WERI-Rb-1 (cell line): ENCODE measurements at places on chromosomes 3 and 15.

DNA sequence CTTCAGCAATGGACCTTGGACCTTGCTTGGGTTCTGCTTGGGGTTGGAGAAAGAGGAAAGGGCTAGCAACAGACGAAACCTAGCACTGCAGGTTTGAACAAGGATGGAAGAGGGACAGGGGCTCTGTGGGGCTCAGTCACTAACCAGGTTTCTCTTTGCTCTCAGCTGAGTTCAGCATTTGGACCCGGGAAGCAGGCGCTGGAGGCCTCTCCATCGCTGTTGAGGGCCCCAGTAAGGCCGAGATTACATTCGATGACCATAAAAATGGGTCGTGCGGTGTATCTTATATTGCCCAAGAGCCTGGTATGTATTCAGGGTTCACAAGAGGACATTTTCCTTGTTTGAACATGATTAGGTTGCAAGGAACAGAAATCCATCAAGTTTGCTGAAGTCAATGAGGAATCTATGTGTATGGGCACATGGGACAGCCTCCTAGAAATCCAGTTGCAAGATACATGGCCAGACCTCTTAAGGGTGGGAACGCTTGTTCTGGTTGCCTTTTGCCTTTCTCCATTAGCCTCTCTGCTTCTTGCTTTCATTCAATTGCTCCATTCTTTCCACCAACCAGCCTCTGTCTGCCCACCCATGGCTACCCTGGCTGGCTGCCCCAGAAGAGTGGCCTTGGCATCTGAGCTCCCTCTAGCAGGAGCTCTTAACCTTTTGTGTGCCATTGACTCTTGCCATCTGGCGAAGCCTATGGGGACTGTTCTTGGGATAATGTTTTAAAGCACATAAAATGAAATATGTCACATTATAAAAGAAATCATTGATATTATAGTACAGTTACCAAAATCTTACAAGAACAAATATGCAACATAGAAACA is 55.9 kb downstream of the DNASE1L3 start:
- DNase-seq = no peak

DNA sequence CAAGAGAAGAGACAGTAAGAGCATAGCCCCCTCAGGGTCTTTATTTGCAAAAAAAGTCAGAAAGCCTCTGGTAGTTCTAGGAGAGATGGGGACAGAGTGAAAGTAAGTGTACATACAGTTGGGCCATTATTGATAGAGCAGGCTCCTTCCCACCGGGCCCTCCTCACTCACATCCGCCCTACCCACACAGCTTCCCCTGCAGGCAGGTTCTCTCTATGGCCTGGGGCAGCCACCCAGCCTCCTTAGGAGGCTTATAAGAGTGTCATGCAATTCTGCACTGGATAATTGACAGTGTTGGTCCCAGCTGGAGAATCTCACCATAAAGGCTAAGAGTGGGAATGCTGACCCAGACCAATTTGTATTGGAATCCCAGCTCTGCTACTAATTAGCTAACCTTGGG is 49.5 kb downstream of the SLC30A4 start:
- DNase-seq = no peak

DNA sequence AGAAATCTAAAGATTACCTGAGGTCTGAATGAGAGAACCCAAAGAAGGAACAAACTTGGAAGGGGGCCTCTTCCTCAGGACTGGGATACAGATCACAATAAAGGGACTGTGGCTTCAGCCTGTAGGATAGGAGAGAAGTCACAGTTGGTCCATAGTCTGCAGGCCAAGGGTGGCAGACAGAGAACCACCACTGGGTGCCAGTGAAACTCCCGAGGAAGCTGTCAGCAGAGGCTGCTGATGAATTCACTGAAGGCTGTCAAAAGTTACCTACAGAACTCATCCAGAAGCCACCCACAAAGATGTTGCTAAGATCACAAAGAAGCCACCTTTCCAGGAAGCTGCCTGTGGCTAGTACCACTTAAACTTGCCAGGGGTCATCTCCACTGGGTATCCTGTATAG is 78.5 kb downstream of the TMCO5A start:
- DNase-seq = no peak

GRCh38 chr3:49674497-49674983 is 389 bp downstream of the APEH start:
- peak; percentile 35 for DNase-seq

DNA sequence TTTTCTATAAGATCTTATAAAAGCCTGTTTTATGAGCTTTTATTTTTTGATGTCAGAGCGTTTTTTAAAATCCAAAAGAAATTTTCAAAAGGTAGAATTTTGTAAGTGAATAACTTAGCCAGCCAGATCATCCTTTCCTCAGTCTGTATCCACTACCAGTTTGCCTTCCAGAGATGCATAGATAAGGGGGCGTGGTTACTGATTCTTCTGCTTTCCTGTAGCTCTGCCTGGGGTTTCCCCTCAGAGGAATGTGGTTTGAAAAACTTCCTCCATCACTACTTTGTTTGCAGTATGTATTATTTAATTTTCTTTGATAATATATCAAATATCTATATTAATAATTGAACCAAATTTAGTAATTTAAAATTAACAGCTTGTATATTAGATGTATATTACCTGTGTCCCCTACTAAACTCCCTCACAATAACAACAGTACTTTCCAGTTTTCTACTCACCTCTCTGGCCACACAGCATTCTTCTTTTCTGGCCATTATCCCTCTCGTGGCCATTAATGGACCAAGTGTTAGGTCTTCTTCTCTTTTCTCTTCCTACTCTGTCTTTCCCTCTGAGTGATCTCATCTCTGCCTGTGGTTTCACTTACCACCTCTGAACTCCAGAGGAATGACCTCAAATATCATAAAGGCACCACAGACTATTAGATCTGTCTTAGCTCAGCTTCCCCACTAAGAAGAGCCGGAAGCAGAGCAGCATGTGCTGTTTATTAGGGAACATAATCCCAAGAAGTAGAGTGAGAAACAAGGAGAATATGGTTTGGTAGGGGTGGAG is 239.7 kb downstream of the UBE2E2 start:
- no peak for DNase-seq

DNA sequence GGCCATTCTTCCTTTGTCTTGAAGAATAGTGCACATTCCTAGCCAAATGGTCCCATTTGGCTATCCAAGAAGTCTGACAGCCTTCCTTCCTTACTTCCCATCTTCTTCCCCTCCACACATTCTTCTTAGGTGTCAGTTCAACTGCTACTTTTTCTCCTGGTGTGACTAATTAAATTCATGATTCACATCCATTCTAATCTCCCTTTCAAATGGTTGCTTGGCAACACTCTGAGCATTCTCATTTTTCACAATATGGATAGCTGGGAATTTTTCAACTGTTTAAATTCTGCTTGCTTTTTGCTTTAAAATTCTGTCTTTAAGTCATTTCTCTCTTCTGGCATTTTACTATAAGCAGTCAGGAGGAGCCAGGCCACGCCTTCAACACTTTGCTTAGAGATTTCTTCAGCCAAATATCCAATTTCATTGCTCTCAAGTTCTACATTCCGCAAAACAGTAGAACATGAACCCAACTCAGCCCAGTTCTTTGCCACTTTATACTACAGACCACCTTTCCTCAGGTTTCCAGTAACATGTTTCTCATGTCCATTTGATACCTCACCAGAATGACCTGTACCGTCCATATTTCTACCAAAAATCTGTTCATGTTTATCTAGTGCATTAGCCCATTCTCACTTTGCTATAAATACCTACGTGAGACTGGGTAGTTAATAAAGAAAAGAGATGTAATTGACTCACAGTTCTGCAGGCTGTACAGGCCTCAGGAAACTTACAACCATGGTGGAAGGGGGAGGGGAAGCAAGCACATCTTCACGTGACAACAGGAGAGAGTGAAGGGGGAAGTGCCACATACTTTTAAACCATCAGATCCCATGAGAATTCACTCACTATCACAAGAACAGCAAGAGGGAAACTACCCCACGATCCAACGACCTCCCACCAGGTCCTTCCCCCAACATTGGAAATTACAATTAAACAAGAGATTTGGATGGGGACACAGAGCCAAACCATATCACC is 31.9 kb upstream of the MCF2L2 start:
- no peak for DNase-seq

DNA sequence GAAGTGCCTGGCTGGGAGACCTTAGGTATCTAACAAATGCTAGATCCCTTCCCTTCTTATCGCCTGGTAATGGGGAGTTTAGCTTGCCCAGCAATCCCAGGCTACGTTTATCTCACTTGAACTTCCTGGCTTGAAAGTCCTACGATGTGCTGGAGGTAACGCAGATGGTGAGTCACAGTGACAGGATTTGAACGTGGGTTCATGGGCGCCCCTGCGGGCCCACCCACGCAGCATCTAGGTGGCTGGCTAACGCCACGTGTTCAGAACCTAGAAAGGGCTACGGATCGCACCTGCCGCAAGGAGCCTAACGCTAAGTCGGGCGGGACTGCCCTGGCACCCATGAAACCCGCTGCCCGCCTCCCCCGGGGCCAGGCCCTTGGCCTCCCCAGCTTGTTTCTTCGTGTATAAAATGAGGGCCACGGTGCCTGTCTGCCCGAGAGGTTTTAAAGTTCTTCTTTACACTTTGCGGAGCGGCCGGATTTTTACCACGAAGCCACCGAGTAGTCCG is 600 bp upstream of the USP3 start:
- DNase-seq = peak; percentile 61

DNA sequence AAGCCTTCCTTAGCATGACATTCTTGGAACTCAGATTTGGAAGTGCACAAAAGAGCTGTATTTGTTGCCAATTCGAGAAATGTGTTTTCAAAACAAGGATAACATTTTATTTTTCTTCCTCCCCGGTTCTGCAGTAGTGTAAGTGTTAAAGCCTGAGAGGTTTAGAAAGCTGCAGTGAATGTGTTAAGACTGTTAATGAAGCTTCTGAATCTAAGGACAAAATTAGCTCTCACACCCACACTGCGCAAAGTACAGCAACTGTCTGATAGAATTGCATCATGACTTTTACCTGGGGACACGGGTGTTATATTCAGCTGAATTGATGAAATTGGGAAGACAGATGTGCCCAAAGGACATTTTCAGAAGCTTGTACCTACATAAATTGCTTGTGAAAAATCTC is 344.4 kb downstream of the CADM2 start:
- no peak for DNase-seq

- DNase-seq = peak; percentile 14
Observed at GRCh38 chr3:188052169-188053035, 101.6 kb upstream of the LPP start.

DNA sequence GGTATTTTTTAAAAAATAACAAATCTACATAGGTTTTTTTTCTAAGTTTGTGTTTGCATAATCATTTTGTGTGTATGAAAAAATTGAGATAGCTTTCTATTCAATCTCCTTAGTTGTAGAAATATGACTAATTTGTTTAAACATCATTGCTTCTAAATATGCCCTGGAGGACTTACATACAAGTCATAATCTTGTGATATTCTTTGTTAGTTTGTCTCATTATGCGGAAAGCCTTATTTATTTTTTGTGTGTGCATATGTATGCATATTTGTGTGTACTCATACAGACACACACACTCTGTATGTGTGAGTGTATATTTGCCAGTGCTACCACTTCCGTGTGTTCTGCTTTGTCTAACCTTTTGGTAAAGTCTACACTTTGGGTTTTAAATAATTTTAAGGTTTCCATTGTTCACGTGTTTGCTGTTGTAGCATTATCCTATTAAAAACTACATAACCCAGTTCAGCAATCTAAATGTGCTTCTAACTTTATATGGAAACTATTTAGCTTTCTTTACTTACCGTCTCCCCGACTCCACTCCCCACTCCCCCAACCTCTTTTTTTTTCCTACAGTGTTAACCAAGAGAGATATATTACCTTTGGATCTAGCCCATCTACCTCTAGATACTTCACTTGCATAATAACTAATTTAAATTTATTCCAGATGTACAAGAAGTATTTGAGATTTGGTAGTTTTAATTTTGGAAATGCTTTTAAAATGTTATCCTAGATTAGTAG is 111.7 kb downstream of the FNDC3B start:
- DNase-seq = no peak

DNA sequence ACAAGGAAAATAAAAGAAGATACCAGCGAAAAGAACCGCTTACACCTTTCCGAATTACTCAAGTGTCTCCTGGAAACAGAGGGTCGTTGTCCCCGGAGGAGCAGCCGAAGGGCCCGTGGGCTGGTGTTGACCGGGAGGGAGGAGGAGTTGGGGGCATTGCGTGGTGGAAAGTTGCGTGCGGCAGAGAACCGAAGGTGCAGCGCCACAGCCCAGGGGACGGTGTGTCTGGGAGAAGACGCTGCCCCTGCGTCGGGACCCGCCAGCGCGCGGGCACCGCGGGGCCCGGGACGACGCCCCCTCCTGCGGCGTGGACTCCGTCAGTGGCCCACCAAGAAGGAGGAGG is 325 bp downstream of the ALCAM start:
- peak; percentile 31 for DNase-seq

DNA sequence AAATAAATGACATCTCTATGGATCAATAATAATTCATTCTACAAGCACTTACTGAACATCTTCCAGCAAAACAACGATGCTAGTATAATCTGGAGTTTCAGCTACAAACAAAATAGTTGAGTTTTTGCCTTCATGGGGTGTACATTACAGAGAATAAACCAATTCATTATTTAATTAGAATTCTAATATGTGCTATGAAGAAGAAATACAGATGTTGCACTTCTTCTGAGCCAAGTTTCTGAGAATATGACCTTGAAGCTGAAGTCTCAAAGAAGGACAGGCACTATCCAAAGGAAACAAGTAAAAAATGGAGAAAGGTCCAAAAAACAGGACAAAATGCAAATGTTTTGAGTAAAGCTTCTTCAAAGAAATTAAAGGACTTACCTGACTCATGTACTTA is 94.2 kb downstream of the SENP7 start:
- no peak for DNase-seq

DNA sequence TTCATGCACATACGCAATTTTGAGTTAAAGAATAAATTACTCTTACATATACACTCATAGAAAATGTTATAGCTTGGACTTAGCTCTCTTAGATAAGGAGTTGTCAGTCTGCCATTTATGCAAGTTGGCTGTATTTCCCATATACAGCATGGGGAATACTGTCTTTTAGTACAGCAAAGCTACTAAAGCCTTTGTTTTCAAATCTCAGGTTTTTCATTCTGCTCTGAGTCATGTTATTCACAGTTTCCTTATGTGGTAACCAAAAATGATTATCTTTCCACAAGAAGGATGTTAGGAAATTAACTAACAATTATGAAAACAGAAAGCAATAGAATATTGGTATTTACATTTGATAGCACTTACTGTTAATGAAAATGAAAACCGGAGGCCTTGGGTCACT is 4.3 kb upstream of the TIPARP start:
- DNase-seq = no peak

DNA sequence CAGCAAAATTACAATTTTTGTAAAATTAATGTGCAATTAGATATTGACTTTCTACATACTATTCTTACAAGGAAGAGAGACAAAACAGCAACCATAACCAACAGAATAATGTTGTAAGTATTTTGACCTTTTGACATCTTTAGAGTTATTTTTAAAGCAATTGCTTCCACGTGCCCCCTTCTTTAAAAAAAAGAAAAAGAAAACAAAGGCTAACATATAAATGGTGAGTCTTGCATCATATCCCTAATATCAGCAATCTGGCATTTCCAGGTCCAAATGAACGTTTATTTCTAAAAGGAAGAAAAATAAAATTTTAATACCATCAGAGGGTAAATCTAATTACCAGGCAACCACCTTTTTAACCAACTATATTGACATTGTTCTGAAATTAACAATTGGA is 19.3 kb upstream of the STRIT1 start:
- DNase-seq = no peak

GRCh38 chr15:43487271-43487895 is 5.6 kb downstream of the TP53BP1 start:
- DNase-seq = no peak

- no peak for DNase-seq
Observed at GRCh38 chr3:47871389-47871788, 68.5 kb downstream of the DHX30 start.
